ENCODE measurements at places on chromosomes 3 and 15.
A peak's percentile ranks its signal among the peaks of the same experiment; 100 is the strongest.

DNA sequence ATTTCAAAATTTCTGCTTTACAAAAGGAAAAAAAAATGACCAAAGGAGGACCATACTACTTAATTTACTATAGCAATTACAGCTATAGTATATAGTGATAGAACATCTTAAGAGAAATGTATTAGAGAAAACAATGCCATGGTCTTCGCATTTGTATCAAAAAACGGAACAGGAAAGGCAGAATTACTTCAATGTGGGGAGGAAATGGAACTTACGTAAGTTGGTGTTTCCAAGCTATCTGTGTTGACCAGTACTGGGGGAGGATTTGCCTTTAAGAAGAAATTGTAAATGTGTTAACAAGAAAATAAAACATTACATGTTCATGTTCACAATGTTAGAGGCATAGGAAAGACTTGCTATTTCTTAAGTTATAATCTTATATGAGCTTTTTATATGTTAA lies 119.9 kb upstream of the MELTF start:
- DNase-seq, result peak; percentile 29

- no peak for DNase-seq
Observed at GRCh38 chr3:15404767-15405166, 22.6 kb downstream of the METTL6 start.

- no peak for DNase-seq
Observed at GRCh38 chr3:17367171-17367570, 375.3 kb downstream of the TBC1D5 start.

GRCh38 chr3:179971280-179971679 lies 65.5 kb downstream of the PEX5L start:
- no peak for DNase-seq

GRCh38 chr3:155805802-155806618 lies at the start of gene C3orf33:
Gene C3orf33 (minus strand): TSS chr3:155806278. CDS start chr3:155806252, 26 bp downstream.
- DNase-seq, result peak; percentile 50

- no peak for DNase-seq
Observed at GRCh38 chr15:77402740-77403379, 17.0 kb downstream of the PEAK1 start.

- DNase-seq, result no peak
Observed at GRCh38 chr3:23859012-23859743, 53.4 kb downstream of the UBE2E1 start.

- no peak for DNase-seq
Observed at GRCh38 chr15:29825227-29825626, 3.0 kb upstream of the TJP1 start.

GRCh38 chr15:78314181-78314581 lies 14.8 kb upstream of the SKIC8 start:
- no peak for DNase-seq

- no peak for DNase-seq
Observed at GRCh38 chr3:143348486-143349327, 229.1 kb downstream of the CHST2 start.

- no peak for DNase-seq
Observed at GRCh38 chr3:126569390-126569975, 10.8 kb upstream of the C3orf22 start.

- DNase-seq, result no peak
Observed at GRCh38 chr15:41774882-41775417, 666 bp downstream of the MAPKBP1 start.

DNA sequence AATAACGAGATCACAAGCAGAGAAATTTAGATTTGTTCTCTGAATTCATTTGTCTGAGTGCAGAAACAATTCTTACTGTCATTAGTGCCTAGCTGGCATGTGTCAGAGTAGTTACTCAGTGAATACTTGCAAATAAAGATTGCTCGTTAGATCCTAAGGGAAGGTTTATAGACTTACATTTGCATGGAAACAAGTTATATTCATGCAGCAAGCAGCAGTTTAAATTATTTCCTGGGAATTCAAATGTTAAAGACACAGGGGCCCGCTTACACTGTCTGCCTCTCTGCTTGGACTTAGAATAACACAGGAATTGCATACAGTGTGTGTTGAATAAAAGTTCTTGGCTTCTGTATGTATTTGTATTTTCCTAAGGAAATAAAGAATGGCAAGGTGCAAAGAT lies 680.6 kb upstream of the NECTIN3 start:
- DNase-seq, result no peak

DNA sequence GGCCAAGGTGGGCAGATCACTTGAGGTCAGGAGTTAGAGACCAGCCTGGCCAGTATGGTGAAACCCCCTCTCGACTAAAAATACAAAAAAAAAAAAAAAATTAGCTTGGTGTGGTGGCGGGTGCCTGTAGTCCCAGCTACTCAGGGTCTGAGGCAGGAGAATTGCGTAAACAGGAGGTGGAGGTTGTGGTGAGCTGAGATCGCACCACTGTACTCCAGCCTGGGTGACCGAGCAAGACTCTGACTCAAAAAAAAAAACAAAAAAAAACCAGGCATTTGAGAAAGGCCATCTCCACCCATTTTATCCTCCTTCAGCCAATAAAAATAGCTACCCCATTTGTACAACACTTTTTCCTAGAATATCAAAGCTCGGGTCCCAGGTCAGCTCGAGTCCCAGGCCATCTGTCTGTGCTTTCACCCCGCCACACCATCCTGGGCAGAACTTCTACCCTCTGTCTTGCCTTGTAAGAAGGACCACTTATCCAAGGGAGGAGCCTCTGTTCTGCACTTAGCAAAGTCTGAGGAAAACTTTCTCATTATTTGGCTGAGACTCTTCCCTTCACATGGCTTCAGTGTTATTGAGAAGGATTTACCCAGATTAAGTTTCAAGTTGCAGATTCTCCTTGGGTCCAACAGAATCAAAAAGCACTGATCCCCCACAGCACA lies 99.1 kb downstream of the MESD start:
- no peak for DNase-seq

GRCh38 chr3:115968871-115969270 lies 345.6 kb downstream of the GAP43 start:
- DNase-seq, result no peak

GRCh38 chr3:126053949-126054569 lies 29.9 kb downstream of the SLC41A3 start:
- DNase-seq, result no peak

DNA sequence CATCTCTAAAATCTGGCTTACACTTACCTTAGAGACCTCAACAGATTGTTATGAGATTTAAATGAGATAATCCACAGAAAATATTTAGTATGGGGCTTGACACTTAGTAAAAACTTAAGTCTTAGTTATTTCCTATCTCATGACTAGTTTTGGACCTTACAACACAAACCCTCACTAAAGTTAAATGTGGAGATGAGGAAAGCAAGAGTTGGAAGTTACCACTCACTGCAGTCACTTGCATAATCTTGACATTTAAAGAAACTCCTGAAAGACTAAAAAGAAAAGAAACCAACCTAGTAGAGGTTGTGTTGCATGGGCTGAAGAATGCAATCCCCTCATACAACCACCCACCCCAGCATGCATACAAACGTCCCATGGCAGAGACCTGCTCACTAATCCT lies 40.1 kb downstream of the ITGB5 start:
- no peak for DNase-seq

GRCh38 chr15:38748710-38749109 lies 184.1 kb upstream of the RASGRP1 start:
- no peak for DNase-seq

DNA sequence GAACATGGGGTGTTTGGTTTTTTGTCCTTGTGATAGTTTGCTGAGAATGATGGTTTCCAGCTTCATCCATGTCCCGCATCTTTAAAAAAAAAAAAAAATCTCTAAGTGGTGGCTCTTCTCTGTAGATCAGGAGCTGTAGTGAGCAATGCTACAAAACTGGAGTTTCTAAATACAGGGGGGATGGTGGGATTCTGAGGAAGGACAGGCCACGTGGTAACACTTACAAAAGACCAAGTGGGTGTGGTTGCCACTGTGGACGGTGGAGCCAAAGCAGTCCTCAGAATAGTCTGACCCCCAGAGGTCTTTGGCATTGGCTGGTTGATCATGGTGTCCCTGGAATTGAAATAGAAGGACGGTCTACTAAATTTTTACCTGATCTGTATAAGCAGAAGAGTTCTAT lies 7.7 kb downstream of the CCRL2 start:
- no peak for DNase-seq
